CD4-positive, alpha-beta T cell treated with Interferon gamma for 1 hour (primary cell): ENCODE measurements at places on chromosomes 7 and 10.

GRCh38 chr7:84975586-84976185 is 211.2 kb downstream of the SEMA3D start:
- no peak for DNase-seq

DNA sequence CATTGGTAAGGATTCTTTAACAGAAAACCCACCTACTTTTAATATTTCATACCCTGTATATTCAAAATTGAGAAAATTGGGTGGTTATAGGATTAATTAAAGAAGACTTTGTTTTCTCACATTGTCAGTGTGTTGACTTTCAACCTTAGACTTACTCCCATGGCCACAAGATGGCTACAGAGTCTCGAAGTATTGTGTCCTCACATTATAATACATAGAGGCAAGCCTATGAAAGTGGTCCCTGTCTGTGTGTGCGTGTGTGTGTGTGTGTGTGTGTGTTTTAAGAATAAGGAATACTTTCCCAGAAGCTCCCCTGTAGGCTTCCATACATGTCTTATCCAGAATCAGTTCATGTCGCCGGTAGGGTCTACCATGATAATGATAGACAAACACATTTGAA is 180.0 kb downstream of the PHF14 start:
- DNase-seq = no peak

DNA sequence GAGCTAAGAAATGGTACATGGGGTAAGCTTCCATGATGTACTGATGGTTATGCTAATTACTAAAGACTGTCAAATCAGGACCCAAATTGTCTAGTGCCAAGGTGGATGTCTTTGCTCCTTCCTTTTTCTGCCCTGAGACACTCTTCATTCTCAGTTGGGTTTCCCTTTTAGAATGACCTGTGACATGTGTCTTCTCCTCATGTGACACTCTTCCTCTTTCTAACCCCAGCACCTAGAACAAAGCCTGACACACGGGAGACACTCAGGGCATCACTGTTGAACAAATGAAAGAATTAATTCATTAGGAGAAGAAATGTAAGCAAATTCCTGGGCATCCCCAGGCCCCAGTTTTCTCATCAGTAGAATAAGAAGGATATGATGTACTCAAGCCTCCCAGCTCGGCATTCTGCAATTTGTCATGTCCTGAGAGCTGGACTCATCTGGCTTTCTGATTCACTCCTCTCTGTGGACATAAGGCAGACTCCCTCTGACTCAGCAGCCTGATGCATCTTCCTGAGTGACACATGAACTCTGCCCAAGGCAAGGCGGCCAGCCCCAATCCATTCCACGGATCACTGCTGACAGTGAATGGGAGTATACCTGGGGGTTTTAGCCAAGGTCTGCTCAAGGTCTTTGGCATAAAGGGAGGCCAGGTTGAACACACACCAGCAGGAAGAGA is 473.8 kb downstream of the KCNMA1 start:
- no peak for DNase-seq

DNA sequence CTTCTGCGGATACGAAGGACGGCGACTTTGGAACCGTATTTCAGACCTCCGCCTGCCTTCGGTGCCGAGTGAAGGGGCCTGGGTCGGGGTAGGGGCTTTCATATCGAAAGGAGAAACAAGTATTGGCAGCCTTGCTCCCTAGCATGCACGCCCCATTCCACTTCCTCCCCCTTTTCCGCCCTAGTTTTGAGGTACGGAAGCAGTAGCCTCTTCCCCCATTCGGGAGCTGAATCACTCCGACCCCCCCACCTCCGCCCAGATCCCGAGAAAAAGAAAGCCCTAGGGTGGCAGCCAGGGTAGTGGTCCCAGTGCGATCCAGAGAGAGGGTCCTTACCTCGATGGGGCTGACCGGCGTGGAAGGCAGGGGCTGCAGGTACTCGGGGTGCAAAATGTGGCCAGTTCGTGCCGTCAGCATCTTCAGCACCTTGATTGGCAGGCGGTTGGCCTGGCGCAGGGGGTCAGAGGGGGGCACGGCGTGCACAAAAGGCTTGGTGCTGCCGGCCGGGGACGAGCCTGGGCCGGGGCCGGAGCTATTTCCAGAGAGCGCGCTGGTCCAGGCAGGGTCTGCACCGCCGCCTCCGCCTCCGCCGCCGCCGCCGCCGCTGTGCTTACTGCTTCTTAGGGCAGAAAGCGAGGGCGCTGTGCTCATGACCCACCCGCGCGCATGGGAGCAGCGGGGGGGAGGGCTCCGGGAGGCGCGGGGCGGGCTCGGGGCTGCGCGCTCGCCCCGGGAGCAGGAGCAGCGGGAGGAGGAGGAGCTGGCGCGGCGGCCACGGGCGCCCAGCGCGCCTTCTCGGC is 594 bp downstream of the ZNF503 start:
- no peak for DNase-seq

DNA sequence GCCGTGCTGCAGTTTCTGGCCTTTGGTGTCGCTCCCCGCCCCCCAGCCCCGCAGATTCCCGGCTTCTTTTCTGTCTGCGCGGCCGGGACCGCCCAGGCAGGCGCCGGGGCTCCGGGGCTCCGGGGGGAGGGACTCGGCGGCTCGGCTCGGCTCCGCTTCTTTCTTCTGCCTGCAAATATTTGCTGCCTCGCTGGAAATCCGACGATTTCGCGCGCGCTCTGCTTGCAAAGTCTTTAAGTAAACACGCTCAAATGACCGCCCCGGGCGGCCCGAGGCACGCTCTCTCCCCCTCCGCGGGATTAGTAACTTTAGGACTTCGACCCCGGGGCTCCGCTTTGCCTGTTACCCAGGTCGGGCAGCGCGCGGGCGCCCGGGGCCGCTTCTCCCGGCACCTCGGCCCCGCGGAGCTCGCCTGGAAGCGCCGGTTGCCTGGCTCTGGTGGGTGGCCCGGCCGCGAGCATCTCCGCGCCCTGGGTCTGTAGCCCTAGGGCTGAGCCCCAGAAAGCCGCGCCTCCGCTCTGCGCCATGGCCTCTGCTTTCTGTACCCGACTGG is 3.9 kb upstream of the GATA3 start:
- DNase-seq = no peak

- no peak for DNase-seq
Observed at GRCh38 chr7:116584721-116585120, 59.9 kb downstream of the CAV1 start.

DNA sequence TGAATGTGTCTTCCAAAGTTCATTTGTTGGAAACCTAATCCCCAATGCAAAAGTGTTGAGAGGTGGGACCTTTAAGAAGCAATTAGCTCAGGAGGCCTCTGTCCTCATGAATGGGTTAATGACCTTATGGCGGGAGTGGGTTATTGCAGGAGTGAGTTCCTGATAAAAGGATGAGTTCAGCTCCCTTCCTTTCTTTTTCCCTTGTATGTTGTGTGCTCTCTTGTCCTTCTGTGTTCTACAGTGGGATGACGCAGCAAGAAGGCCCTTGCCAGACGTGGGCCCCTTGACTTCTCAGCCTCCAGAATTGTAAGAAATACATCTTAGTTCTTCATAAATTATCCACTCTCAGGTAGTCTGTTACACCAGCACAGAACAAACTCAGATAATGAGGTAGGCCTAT is 206.0 kb downstream of the DNAJC1 start:
- no peak for DNase-seq

DNA sequence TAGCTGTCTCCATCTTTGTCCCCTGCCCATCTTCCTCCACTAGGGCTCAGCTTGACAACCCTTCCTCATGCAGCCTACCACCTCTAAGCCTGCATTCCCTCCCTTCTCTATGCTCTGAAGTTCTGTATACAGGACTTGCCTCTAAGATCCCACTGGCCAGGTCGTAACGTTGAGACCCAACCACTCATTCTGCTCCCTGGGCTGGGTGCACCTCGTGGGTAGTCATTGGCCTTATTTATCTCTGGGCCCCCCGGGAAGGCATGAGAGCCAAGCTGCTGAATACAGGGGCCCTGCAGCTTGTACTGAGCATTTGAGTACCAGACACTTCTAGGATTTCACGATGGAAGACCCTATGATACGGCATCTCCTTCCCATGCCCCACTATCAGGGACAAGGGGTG is 31.2 kb downstream of the MYL10 start:
- DNase-seq = no peak

DNA sequence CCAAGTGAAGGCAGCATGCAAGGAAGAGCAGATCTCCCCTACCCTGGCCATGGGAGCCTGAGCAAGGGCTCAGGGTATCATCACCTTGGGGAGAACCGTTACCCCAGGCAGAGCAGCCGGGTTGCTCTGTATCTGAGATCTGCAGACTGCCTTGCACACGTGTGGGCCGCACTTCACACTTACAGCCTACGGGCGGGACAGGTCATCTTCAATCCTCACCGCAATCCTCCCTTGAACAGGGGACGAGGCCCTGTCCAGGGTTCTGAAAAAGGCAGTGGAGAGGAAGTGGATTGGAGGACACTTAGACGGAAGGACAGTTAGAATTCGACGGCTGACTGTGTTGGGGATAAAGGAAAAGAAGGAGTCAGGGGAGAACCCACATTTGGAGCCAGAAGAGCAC is 51.4 kb downstream of the NPS start:
- DNase-seq = no peak

- DNase-seq = no peak
Observed at GRCh38 chr10:282294-283139, 147.3 kb downstream of the ZMYND11 start.

- DNase-seq = no peak
Observed at GRCh38 chr7:158446706-158447105, 140.9 kb downstream of the PTPRN2 start.

DNA sequence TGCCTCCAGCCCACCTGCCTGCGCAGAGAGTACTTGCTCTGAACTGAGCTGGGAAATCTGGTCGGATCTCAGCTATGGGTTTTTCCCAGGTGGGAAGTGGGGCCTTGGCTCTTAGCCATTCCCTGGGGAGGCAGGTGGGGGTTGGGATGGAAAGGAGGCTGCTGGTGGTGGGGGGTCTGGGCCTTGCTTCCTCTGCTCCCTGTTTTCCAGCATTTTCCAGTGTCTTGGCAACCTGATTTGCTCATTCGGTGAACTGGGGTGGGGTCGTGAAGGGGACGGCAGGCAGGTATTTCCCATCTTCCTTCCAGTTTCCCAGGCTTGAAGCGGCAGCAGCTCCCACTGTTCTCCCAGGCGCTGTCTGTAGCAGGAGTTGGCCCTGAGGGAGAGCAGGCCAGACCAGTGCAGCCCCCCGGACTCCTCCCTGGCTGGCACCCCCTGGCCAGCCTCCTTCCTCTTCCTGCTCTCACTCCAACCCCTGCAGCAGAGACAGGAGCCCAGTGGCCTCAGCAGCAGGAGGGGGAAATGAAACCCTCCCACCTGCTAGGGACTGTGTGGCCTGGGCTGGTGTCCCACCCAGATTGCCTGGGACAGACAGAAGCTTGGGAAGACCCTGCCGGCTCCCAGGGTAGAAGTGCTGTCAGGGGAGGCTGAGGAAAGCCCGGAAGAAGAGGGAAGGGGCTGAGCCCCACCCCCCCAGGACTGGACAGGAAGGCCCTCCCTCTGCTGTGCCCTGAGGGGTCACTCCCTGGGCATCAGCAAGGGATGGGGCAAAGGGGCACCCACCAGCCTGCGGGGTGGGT is 6.6 kb downstream of the TRIM8 start:
- no peak for DNase-seq

- no peak for DNase-seq
Observed at GRCh38 chr10:72315054-72315453, 39.7 kb downstream of the DNAJB12 start.

GRCh38 chr10:96368971-96369370 is 10.2 kb upstream of the OPALIN start:
- DNase-seq = no peak

- no peak for DNase-seq
Observed at GRCh38 chr10:2920168-2920567, 147.2 kb upstream of the PFKP start.

DNA sequence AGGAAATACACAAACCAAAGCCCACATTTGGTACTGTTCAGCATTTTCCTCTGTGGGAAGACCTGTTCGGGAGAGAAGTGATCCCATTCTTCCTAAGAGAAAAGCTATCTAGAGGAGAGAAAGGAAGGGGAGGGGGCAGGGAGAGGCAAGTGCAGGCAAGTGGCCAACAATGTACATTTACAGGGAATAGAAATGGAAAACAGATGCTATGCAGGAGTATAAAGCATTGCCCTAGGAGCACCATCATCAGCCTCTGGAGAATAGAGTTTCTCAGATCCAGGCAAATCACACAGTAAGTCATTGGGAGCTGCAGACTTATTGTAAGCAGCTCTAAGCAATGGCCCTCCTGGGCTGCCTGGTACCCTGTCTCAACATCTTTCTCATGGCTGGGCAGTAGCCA is 424.4 kb upstream of the AUTS2 start:
- no peak for DNase-seq

DNA sequence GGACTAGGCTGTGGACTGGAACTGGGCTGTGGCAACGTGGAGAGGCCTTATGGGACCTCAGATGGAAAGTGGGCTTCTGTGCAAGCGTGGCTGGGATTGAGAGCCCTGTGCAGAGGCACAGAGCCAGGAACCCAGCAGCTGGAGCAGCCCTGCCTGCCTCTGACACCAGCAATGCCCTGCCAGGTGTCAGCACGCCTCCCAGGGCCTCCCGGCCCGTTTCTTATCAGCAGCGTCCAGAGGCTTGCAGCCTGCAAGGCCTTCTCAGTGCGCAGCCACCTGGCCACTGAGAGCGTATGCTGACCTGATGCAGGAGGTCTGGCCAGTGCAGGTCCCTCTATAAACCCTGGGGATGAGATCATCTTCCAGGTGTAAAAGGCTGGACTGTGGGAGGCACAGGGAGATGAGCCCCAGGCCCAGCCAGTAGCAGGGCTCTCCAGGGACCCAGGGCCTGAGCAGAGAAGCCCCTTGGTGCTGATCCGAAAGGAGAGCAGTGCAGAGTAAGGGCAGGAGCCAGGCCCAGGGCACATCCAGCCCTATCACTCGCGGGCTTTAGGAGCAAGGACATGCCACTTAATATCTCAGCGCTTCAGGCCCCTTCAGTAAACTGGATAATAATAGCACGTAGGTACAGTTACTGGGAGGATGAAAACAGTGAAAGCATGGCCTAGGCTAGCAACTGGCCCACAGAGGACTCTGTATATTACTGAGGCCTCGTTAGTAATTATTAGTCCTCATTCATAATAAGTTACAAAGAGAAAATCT is 38.8 kb upstream of the ANTXRL start:
- no peak for DNase-seq

DNA sequence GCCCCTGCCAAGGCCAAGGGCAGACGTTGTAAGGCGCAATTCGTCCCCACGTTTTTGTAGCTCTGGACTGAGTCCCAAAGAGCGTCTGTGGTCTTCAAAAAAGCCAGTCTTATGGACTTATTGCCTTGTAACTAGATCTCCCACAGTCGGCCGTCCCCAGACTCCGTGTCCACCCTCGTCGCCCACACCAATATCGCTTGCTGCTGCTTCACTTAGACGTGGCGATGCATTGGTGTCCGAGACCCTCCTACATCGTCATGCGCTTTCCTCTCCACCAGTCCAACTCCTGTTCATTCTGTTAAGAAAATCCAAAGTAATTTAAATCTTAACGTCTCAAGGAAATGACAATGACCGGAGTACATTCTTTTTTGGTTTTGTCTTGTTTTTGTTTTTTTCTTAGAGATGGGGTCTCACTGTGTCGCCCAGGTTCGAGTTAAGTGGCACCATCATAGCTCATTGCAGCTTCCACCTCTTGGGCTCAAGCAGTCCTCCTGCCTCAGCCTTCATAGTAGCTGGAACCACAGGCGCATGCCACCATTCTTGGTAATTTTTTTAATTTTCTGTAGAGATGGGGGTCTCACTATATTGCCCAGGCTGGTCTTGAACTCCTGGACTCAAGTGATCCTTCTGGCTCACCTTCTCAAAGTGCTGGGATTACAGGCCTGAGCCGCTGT is 851 bp downstream of the KIFBP start:
- no peak for DNase-seq

GRCh38 chr10:64067859-64068258 is 546.7 kb downstream of the REEP3 start:
- DNase-seq = no peak
